ENCODE measurements at places on chromosomes 2 and 18.

GRCh38 chr2:199085261-199085660 lies 372.5 kb downstream of the SATB2 start:
- DNase-seq = no peak

DNA sequence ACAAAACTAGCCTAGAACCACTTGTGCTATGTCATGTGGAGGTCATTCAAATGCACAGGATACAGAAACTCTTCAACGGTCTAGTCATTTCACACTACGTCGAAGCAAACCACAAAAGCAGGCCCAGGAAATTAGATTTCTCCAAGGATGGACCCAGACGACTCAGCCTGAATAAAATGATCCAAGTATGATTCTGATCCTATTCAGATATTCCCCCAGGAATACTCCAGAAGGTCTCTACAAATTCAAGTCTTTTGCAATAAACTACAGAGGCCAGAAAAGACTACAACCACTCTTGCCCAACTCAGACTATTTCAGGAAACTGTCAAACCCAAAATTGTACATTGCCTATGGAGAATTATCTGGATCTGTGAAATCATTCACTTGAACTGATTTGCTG lies 422.5 kb downstream of the METTL4 start:
- no peak for DNase-seq

- no peak for DNase-seq
Measured at GRCh38 chr2:120732506-120733237, 3.0 kb upstream of the GLI2 start.

DNA sequence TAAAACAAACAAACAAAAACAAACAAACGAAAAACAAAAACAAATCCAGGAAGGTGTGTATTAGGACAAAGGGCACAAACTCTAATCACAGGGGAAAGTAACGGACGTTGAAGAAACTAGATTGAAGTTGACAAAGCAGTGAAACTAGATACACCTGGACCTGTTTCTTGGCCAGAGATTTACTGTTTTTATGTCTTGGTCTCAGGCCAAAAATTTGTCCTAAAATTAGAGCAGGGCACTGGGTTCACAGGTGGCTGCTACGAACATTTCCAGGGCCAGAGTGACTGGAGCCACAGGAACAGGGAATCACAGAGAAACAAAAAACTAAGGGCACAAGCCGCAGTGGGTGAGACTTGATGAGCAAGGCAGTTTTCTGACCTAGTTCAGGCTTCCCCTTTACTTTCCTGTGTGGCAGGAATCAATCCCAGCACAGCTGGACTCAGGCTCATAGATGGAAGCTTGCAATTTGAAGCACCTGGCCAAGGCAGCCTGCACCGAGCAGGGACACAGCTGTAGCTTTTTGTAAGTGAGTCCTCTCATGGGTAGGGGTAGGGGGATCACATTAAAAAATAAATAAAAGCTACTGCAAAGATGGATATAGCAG lies 329.4 kb downstream of the DLGAP1 start:
- no peak for DNase-seq

All from esophagus squamous epithelium (tissue), 5 donors.